ENCODE measurements at places on chromosomes 16 and 17.

DNA sequence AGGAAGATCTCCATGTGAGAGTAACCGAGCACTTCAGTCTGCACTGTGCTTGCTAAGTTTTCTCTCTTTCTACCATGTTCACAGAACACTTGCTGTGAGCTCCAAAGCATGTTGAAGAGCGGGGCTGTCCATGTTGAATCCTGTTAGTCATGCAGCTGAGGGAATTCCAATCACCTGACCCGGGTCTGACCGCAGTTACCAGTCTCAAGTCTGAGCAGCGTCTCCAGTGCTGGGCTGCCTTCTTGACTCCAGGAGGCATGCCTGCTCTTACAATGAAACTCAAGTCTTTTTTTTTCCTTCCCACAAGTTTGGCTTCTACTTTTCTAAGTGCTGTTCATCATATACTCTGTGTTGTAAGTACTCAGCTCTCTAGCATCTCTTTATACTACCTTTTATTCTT, 44.3 kb downstream of the HOXB1 start:
- no peak for DNase-seq

DNA sequence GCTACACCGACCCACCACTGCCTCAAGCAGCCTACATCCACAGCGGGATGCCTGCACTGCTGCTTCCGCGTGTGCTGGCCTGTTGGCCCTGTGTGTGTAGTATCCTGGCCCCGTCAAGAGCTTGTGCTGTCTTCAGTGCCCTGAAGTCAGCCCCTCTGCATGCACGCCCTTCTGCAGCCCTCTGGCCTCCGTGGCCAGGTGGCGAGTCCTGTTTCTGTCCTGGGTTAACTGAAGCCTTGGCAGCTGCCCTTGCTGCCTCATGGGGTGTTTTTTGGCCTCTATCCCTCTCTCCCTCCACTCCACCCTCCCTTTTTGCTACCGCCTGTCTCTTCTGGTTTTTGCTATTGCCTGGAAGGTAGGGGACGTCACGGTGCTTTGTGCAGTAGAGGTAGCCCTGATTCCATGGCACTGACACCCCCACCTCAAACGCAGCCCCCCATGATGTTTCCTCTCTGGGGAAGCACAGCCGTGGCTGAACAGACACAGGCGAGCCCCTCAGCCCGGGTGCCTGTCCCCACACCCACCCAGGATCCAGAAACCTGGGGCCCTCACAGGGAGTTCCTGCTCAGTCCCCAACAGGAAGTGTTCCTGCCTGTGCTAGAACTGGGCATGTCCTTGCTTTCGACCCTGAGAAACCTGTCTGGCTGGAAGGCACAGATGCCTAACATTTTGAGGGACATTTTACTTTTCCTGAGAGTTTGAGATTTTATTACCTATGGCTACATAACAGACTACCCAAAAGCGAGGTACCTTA, 18.8 kb upstream of the AMZ2 start:
- no peak for DNase-seq

DNA sequence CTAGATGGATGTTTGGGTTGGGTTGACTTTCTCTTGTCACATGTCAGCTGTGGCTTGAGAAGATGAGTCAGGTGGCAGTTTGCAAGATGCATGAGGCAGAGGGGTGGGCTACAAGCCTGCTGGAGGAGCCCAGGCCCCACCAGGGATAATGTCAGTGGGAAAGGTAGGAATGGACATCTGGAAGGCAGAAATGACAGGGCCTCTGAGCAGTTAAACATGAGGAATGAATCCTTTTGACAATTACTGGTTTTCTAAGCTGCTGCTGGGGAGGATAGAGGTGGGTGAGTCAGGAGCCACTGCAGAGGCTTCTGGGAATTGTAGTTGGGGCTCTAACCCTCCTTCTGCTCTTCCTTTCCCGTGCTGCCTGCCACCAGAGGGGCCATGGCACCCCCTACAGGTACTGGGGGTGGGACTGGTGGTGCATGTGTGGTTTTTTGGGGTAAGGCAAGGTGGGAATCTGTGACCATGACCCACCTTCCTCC, 15.7 kb downstream of the SLC52A1 start:
- no peak for DNase-seq

GRCh38 chr17:82205720-82206508, 6.7 kb downstream of the CCDC57 start:
- no peak for DNase-seq

- DNase-seq: no peak
Measured at GRCh38 chr16:67417333-67418061, 1.2 kb upstream of the ZDHHC1 start.

DNA sequence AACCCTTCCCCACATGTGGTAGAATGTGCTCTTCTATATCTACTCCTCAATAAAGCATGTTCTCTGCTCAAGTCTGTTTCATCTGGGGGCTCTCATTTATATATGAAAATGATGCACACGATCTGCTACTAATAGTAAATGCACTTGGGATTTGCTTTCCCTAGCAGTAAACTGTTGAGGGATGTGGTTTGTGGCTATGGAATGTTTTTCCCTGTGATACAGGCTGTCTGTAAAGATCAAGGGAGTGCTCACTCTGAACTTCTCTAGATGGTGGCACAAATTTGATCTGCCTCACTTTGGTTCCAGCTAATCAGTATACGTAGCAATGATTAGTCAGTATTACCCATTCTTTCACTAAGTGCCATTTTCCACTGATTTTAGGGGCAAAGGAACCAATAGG, 18.8 kb downstream of the TAC4 start:
- DNase-seq: no peak

GRCh38 chr16:85519540-85520231, 93.4 kb upstream of the GSE1 start:
- no peak for DNase-seq

GRCh38 chr17:29116804-29117753, 63.1 kb downstream of the MYO18A start:
- peak; percentile 5 for DNase-seq

DNA sequence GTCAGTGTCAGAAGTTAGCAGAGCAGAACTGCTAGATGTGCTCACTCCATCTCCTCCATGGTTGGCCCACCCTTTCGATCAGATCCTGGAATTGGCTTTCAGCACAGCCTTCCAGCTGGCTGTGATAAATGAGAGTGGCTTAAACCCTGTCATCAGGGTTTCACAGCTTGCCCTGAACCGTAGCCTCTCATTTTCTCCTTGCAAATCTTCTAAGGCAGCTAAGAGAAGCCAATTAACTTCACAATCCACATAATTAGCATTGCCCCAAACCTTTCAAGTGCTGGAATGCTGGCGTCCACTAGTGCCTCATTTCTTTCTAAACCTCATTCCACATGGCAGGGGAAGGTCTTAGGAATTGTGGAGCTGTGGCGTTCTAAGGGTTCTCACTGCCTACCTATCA, 21.7 kb downstream of the MILR1 start:
- DNase-seq: no peak

DNA sequence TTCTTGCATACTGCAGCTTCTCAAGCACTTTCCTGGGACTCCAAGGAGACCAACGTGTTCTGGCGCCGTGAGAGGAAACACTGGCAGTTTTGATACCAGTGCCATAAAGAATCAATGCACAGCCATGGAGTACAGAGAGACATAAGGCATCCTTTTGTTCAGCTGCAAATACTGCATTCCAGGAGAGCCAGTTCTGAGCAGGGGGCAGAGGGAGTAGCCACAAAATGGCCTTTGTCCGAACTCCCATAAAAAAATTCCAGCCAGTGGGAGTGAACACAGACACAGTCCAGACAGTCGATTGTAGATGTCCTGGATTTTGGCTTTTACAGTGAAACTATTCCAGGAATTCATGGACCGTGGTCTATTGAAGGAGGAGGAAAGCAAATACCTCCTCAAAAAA, 36.2 kb upstream of the TEKT3 start:
- DNase-seq: no peak

- no peak for DNase-seq
Measured at GRCh38 chr17:70353408-70354092, 184.2 kb downstream of the KCNJ2 start.

DNA sequence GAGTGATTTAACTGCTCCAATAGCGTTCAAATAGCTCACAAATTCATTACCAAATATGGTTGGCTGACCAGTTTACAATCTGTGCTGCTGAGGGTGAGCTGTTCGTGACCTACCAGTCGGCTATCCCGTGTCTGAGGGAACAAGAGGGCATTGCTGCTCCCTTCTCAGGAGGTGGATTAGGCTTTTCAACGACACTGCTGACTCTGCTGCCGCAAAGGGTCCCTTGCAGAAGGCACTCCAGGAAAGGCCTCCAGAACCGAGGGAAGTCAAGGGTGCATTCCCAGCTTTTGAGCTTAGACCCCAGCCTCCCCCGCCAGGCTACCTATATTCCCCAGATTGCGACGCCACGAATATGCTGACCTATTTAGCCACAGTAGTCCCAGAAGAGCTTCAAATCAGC, 32.3 kb downstream of the GJC1 start:
- DNase-seq: no peak

DNA sequence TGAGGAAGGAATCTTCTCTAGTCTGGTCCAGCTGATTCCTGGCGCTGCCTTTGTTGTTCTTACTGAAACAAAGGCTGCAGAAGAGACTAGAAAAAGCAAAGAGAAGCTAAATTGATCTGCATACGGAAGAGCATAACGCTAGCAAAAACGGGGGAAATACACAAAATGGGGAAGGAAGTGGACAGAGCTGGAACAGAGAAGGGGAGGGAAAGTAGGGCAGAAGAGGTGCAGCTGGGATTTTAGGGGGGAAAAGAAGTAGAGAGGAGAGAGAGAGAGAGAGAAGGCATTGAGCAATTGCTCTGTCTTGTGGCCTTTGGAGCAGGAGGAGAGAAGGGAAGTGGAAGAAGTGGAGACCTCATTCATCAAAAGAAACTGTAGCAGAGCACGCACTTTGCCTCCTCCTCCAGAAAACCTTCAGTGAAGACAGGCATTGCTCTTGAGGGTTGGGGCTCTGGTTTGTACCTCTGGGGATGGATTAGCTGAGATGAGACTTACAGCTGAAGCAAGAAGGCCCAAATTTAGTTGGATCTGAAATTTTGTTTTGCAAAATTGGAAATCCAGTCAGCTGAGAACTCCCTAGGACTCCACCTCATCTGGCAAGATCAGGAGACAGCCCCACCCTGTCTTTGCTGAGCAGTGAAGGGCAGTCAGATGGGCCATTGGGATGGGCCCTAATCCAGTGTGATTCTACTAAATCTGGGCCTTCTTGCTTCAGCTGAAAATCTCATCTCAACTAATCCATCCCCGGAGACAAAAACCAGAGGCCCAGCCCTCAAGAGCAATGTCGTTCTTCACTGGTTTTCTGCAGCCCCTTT, 55.8 kb downstream of the CDRT4 start:
- no peak for DNase-seq

DNA sequence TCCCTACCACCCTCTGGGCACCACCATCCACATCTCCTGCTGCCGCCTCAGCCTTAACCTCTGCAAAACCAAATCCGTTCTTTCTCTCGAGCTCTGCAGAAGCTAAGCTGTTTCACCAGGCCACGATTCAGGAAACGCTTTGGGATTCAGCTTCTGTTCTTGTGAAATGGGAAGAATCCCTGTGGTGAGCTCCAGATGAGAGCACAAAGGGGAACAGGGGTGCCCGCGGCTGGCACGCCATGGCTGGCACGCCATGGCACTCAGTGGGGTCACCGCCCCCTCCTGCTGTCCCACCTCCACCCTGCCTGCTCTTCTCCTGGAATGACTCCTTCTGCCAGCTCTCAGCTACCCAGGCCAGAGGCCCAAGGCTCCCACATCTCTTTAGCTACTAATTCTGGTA, 5.7 kb downstream of the QPRT start:
- no peak for DNase-seq

DNA sequence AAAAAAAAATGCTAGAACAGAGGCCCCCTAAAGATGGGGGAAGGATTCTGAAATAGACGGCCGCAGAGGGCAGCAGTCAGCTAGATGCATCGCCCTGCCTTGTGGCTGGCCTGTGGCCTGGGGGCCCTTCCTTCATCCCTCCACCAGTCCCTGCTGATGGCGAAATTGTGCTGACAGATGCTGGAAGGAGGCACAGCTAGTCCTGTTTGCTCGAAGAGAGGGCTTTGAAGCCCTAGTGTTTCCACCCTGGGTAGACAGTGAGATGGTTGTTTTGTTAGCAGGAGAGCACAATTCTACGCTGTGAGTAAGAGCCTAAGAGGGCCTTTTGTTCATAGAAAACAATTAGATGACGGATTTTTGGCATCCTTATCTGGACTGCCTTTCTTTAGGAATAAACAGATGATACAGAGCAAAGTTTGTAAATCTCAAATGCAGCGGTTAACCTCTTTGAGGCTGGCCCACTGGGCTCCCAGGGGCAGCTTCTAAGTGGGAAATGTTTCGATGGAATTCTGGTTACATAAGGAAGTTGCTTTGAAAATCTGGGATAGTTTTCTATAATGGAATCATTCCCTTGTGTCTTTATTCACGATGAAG, 23.0 kb downstream of the VPS35L start:
- no peak for DNase-seq

GRCh38 chr17:58254803-58255202, 16.4 kb downstream of the LPO start:
- DNase-seq: no peak

DNA sequence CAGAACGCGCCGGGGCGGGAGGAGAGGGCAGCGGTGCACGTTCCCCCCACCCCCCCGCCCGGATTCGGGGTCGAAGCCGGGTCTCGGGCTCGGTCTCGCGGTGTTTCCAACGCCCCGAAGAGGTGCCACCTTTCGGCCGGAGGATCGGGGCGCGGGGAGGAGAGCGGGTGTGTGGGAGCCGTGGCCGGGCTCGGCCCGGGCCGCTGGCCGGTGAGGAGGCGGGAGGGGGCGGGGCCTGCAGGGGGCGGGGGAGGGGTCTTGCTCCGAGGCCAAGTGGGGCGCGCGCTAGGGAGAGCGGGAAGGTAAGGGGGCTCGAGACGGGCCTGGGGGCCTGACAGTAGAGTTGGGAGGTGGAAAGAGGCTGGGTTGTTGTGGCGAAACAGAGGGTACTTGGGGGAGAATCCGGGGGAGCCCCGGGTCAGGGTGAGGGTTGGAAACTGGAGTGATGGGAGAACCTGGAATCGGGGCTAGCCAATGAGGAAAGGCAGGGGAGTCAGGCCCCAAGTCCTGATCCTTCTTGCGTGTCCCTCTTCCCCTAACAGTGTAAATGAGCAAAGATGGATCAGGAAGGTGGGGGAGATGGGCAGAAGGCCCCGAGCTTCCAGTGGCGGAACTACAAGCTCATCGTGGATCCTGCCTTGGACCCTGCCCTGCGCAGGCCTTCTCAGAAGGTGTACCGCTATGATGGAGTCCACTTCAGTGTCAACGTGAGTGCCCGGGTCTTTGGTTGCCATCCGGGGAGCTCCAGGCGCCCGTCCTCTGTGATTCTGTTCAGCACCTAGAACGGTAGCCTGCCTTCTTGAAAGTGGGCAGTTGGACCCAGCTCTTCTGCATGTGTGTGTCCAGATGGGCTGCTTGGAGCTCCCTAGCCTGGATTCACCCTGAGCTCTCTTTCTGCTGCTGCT, 873 bp downstream of the SETD1A start:
- no peak for DNase-seq
